ENCODE measurements at places on chromosomes 7 and 10.

- no peak for DNase-seq
These were observed 609.0 kb upstream of the FZD8 start for GRCh38 chr10:36251068-36251467.

DNA sequence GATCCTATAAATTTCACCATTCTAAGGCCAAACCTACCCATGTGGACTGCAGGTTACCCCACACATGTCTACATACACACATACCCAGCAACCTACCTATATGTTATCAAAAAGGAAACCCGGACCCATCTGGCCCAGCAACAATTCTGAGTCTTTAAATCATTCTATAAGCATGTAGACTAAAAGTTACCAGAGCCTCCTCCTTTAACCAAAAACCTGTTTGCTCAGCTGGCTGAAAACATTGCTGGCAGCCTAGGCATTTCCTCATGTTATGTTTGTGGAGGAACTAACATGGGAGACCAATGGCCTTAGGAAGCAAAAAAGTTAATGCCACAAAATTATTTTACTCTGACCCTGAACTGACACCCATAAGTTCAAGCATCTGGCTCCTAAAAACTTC, 5.3 kb upstream of the ADCK2 start:
- no peak for DNase-seq

GRCh38 chr7:156731651-156732050, 91.1 kb downstream of the RNF32 start:
- no peak for DNase-seq

GRCh38 chr10:49313501-49314070, 14.6 kb downstream of the C10orf71 start:
- no peak for DNase-seq

GRCh38 chr7:38907066-38907465, 1.9 kb downstream of the VPS41 start:
- no peak for DNase-seq

- DNase-seq: no peak
These were observed 1355.2 kb downstream of the XPNPEP1 start for GRCh38 chr10:108567899-108568752.

- no peak for DNase-seq
These were observed 6.0 kb upstream of the GNA12 start for GRCh38 chr7:2849941-2850766.

DNA sequence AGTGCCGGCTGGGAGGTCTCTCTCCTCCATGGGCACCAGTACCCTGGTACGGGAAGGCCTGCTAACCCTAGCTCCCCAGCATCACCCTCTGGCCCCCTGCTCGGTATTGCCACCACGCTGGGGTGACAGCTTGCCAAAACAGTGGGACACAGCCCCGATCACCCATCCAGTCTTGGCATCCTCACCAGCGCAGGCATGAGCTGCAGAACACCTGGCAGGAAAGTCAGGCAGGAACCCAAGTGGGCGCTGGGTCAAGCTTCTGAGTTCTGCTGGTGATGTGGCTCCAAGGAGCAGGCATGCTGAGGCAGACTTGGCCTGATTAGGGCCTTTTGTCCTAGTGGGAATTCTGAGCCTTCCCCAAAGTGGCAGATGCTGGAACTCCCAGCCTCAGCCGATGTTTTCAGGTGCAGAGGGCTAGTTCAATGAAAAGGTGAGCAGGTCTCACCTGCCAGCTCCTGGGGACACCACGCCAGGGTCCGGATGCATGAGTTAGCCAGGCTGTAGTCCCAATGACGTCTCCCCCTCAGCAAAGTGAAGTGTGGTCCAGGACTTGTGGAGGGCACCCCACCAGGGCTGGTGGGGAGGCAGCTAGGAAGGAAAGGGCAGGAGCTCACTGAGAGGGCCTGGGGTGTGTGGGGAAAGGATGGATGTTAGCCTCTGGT, 8.5 kb upstream of the ZNF22 start:
- DNase-seq: no peak

DNA sequence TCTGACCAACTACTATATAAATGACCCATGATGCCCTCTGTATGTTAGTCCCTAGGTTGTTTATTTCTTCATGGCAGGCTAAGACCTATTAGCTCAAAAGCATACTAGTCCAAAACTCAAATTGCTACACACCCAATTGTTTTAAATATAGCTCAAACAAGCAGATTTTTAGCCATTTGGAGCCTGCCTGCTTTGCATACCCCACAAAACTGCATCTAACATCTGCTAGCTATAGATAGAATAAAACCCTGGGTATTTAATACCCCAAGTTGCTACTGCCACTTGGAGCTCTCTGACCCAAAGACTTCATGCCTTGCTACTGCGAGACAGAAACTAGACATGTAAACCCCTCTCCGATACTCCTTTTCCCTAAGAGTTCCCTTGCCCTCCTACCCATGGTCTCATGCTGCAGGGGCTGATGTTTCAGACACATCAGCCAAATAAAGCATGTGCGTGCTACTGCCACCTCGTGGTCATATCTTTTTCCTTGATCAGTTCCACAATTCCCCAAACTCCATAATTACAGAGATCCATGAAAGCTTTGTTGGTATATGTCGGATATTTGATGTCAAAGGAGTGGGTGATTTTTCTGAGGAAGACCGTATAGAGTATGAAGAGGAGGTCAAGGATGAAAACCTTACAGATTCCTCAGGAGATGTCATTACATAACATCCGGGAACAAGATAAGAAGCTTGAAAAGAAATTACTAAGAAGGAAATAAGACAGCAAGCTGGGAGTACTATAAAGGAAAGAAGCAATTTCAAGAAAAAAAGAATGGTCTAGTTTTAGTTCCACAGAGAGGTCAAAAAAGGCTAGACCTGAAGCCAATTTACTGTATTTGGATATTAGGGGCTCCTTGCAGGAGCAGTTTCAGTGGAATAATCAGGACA, 386.6 kb downstream of the SH2D4B start:
- peak; percentile 6 for DNase-seq

- no peak for DNase-seq
These were observed 23.4 kb upstream of the SMIM30 start for GRCh38 chr7:113141803-113142202.

DNA sequence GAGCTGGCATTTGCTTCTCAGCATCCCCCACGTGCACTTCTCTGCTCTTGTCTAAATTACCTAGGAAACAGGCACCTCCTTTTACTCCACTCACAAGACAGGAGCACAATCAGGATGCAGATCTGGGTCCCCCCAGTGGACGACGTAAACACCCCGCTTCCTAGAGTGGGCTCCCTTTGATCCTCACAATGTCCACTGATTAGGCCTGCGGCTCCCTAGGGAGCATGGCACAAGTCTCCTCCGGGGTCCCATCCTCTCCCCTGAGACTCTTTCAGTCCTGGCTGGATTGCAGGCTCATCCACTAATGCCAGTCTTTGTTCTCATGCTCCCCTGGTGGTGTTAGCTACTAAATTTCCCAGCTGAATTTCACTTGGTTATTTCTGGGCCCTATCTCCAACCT, 98.3 kb downstream of the GLI3 start:
- no peak for DNase-seq

- DNase-seq: no peak
These were observed 29.5 kb upstream of the EBF3 start for GRCh38 chr10:129993621-129994020.

DNA sequence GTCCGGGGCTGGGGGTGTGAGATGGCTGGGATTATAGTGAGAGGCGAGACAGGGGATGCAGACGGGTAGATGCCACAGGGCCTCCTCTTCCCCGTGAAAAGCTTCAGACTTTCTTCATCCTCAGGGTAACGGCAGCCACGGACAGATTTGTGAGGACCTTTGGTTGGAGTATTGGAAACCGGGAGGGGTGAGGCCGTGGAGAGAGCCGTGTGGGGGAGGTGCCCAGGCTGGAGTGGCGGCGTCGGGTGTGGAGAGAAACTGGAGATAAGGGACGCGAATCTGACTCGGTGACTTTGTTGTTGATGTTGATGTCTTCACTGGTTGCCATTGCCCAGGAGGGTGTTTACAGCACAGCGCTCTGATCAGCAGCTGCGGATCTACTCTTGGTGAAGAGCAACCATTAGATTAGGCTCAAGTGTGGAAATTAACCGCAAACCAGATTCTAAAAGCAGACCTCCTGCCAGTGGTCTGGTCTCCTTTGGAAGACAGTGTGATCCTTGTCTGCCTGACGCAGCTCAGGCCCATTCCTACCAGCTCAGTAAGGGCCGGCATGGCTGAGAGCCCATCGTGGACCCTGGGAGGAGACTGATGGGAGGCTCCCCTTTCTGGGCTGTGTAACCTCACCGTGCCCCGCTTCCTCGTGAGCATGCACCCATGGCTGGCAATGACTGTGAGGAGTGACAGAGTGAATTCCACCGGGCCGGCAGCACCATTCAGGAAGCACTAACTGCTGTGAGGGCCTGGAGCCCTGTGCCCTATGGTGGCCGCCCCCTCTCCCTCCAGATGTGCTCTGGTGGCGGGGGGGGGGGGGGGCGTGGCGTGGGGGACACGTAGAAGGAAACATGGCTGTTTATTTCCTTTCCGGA, 90.3 kb downstream of the INPP5A start:
- DNase-seq: peak; percentile 53

DNA sequence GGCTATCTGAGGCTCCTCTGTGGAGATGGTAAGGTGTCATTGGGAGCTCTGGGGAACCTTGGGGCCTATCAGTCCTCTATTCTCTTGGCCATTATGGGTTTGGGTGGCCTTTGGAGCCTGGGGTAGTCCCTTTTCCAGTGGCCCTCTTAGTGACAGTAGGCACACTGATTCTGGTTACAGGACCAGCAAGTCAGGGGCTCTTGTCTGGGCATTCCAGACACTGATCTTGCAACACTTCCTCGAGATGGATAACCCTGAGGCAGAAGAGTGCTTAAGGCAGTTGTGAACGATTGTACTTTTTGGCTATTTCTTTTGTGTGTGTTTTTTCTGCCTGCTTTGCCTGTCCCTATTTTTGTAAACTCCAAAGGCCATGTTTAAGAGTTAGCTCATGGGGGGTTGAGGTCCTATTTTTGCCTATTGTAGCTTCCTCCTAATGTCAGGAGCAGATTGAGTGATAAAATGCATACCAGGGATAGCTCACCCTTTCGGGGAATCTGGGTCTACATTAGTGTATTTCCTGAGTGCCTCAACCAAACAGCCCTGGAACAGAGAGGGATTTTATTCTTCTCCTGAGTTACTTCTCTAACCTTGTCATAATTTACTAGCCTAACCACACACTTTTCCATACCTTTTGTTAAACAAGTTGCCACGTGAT, 61.2 kb downstream of the PRKAR2B start:
- no peak for DNase-seq

- DNase-seq: no peak
These were observed 3.4 kb downstream of the STAMBPL1 start for GRCh38 chr10:88883448-88883809.

DNA sequence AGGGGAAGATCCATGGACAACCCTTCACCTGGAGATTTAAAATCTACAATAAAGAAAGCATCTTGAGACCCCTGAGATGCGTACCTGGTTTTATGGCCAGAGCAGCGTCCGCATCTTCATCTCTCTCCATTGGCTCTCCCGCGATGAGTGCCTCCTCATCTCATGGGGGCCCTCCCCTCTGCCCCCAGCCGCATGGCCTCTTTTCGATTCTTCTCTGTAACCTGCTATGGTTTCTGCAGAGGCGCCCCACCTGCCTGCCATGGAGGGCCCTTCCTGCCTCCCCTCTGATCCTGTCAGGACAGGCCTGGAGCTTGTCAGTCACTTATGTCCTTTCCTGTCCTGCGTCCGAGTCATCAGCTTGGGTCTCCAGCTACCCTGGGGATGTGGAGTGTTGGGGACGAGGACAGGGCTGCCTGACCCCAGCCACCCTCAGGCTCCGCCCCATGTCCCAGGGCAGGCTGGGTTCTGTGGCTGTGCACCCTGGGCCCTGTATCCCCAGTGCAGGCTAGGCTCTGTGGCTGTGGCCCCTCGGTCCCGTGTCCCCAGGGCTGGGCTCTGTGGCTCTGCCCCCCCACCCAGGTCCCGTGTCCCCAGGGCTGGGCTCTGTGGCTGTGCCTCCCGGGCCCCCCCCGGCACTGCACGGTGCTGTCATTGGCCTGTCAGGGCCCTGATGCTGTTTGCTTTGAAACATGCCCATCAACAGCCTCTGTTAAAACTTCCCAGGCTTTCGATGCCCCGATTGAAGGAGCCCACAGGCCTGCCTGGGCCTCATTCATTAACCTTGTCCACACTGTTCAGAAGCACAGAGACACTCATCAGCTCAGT, 99.8 kb downstream of the WDR37 start:
- DNase-seq: no peak

DNA sequence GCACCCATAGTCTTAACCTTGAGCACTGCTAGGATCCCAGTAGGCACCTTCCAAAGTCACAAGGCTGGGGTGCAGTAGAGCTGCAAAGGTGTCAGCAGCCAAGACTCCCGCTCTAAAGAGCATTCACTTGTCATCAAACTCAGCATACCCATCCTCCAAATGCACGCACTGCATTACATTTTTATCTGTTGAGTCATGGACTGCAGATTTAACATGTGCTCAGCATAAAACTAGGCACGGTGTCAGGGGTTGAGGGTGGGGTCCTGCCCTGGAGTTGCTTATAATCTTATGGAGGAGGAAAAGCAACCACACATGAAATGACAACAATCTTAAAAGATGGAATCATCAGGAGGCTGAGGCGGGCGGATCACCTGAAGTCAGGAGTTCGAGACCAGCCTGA, 102.6 kb downstream of the PARP12 start:
- DNase-seq: no peak

GRCh38 chr7:131524115-131524514, 32.3 kb downstream of the PODXL start:
- DNase-seq: no peak

DNA sequence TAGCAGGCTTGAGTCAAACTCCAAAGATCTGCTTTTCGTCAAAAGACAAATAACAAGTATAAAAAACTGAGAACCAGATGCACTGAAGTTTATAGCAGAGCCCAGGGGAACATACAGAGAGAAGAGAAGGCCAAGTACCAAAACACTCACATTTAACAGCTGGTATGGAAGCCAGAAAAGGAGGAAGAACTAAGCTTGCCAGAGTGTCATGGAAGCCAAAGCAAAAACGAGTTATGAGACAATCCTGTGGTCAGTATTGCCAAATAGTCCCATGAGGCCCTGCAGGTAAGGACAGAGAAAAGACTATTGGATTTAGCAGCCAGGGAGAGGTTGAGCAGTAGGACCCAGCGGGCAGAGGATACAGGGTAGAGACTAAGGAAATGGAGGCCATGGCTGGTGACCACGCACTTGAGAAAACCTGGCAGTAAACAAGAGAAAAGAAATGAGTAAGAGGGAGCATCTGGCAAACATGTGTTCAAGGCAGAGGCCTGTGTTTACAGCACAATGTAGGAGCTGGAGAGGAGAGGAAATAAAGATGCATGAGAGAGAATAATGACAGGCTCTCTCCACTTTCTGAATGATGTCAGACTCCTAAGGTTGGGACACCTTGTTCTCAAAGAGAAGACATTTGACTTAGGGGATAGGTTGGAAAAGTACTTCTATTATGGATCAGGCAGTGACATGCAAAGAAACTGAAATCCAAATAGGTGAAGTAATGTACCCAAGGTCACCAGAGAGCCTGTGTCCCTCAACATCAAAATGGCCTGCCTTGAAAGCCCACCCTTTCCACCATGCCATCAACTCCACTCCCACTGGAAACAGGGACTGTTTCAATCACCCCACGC, 9.1 kb downstream of the CREB3L2 start:
- no peak for DNase-seq
